ENCODE measurements at places on chromosomes 5 and 9.
A peak's percentile ranks its signal among the peaks of the same experiment; 100 is the strongest.

GRCh38 chr9:121285835-121286687 lies 18.1 kb downstream of the GSN start:
- DNase-seq, result no peak

DNA sequence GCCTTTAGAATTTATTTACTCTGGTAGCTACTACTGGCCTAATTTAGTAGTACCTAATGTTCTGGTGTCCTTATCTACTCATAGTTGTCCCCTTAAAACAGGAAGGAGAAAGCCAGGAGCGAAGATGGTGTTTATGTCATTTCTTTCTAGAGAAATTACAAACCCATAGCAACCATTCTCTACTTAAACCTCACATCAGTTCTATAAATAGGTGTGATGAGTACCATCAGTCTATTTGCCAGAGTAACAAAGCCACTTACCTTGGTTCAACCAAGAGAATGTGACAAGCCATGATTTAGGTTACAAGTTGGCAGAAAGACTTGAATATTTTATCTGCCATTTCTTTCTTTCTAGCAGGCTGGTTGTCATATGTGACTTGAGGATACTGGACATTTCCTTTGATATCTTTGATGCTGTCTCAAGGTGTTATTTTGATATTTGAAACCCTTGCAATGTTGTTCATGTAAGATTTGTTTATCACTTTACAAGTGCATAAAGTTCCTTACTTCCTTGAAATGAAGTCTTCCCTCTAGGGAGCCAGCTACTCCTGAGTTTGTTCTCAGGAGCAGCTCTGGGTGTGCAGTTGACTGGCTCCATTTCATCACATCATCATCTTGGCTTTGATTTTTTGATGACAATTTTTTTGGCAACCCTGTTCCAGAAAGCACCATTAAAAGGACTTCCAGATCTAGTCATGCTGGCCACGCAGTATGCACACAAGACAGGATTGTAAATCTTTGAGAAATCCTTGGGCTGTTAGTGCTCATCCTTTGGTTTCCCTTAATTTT lies 286.8 kb downstream of the ARHGAP26 start:
- DNase-seq, result no peak

GRCh38 chr5:149857499-149857898 lies 87.1 kb downstream of the PDE6A start:
- no peak for DNase-seq

DNA sequence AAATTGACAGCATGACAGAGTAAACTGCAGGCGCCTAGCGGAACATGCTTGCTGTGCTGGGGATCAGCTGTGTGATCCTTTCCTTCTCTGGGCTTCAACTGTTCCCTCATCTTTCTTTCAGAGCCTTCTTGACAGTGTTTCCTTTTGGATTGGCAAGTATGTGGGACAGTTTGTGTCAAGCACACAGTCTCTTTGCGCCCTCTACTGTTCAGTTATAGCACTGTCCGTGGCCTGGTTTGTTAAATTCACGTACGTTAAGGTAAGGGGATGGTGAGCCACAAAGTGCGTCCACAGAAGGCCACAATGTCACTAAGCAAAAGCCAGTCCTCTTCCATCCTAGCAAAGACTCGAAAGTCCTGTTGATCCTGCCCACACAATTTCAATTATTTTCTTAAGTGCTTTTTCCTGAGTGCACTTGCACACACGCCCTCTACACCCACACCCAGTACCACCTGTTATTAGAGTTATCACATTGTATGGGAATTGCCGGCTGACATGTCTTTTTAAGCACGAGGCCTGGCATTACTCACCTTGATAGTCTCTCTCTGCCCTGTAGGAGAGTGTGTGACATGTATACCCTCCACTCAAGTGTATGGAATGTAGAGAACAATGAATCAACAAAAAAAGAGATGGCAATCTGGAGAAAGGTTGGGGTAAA lies 22.5 kb upstream of the PTPN3 start:
- DNase-seq, result peak; percentile 57

- no peak for DNase-seq
Measured at GRCh38 chr9:110156416-110156815, 51.5 kb downstream of the C9orf152 start.

DNA sequence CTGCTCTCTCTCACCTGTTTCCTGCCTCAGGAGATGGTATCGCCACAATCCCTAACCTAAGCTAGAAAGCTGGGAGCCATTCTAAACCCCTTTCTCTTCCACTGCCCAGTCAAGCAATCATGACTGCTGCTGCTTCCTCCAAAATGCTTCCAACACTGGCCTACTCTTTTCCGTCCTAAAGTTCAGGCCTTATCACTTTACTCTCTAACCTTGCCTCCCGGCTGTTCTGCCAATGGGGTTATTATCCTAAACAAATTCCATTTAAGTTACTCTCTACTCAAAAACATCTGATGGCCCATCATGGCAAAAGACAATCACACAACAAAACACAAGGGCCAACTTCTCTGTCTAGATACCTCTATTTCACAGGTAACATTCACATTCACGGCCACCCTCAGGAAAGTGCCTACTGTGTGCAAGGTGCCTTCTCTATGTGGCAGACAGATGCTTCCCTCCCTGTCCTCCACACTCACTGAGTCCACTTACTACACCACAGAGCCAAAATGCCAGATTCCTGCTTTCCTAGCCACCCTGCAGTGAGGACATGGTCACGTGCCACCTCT lies 168.0 kb downstream of the CDK5RAP2 start:
- DNase-seq, result no peak

- DNase-seq, result no peak
Measured at GRCh38 chr9:70013598-70014196, 30.0 kb upstream of the MAMDC2 start.

GRCh38 chr9:124004593-124004992 lies 7.0 kb upstream of the LHX2 start:
- no peak for DNase-seq

DNA sequence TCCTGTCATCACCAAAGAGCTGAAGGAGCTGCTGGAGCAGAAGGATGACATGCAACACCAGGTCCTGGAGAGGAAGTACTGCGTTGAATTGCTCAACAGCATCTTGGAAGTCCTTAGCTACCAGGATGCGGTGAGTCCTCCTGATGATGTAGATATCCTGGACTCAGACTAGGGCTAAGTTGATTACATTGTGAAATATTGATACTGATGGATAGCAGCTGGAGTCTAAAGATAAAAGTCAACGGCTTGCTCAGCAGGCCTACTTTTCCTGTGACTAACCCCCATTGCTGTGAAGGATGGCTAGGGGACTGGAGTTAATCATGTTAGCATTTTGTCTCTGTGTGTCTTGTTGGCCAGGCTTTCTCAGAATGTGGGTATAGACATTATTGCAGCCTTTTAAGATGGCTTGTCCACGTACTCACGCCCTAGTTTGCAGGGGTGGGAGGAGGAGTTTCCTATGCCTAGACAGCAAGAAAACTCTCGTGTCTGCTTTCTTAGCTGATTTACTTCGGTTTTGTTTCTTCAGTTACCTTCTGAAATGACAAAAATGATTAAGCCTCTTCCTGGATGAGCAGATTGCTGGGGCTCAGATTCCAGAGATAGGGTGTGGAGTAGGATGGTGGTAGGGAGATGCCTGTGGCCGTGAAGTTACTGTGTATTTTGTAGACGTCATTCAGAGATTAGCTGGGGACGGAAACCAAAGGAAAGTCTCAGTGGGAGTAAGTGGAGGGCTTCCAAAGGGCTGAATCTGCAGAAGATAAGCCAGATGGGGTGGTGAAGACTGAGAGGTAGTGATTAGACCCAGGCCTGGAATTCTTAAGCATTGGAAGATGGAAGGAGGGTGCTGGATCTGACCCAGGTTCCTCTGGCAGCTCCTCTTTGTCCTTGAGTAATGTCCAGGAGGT lies 166.3 kb downstream of the DOCK2 start:
- DNase-seq, result no peak

- no peak for DNase-seq
Measured at GRCh38 chr5:52837068-52837467, 49.4 kb downstream of the ITGA1 start.

- DNase-seq, result no peak
Measured at GRCh38 chr5:14016549-14016948, 72.1 kb upstream of the DNAH5 start.

DNA sequence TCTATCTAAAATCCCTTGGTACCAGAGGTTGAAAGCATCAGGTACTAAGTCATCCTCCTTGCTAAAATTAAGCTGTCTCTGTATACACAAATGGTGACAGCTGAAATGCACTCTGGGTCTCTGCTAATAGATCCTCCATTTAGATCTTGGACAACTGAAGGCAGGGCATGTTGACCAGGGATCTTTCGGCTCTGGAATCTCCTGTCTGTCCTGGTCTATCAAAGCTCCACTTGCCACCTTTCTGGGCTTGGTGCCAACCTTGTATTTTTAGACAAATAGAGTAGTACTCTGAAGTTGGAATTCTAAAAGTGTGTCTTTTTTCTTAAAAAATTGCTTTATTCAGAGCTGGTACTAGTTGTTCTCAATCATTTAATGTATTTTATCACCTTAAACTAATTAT lies 135.2 kb upstream of the HMHB1 start:
- no peak for DNase-seq

GRCh38 chr9:2727966-2728613 lies 10.8 kb downstream of the KCNV2 start:
- no peak for DNase-seq

DNA sequence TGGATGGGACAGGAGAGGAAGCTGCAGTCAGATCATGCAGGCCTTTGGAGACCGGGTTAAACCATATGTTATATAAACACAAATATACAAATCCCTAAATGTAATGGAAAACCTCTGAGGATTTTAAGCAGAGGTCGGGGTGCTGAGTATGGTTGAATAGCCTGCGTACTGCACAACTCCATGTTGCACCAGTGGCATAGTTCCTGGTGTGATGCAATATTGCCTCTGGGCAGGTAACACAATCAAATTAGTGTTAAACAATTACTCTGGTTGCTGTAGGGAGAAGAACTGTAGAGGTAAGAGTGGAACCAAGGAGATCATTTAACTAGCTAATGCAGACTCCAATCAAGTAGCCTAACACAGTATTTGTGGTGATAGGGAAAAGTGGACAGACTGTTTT lies 21.3 kb upstream of the RNF145 start:
- DNase-seq, result no peak

DNA sequence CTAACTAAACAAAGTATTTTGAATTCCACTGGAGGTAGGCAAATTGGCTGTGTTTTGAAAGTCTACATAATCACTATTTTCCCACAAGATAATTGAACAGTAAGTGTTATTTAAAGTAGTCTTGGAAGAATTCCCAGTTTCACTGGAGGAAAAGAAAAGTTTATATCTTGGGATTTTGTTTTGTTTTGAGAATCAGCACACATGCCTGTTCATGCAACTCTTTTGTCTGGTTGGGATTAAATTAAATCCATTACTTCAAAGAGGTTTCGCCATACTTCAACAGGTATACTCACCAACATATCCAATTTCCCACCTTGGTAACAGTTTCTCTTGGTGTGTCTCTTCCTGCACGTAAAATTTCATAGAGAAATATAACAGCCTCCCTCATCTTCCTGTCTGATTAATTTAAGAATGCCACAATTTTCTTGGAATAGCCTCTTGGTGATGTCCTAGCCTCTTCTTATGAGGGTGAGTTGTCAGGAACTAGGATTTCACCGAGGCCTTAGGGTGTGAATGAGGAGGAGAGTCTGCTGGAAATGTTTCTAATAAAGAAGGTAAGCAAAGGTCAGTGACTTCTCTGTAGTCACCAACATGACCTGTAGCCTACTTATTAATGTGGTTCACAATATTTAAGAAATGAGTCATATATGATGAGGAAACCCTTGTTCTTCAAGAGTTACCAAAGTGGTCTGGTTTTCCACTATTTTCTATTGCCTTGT lies 48.1 kb downstream of the ITGA2 start:
- no peak for DNase-seq

DNA sequence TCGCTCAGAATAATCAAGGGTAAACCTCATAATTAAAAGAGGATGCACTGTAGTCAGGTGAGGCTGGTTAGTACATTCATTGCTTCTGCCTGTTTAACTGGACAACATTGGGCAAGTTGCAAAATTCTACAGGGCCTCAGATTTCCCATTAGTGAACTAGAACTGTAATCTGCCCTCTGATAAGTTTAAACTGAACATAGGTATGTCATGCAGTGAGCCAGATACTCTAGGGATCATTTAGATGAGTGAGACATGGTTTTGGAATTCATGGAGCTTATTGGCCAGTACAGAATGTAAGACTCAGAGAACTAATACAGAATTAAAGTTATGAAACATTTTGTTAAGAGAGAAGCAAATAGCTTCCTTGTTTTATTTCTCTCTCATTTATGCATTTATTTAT lies 35.9 kb downstream of the RNF44 start:
- no peak for DNase-seq

GRCh38 chr5:36240779-36241630 lies 720 bp downstream of the NADK2 start:
- peak; percentile 69 for DNase-seq

DNA sequence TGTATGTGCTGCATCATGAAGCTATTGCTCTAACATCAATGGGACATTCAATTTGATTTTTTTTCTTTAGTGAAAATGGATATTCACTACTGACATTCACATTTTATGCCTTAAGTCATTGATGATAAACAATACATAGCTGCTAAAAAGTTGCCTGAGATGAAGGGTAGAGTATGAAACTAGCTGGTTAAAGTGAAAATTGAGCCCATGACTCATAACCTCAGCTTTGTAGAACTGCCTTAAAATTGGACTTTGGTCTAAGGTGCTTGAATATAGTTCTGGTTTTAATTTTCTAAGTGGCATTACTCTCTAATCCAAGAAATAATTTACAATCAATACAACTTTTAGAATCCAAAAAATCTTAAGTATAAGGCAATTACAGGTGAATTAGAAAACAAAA lies 740.4 kb upstream of the RIOK2 start:
- no peak for DNase-seq

DNA sequence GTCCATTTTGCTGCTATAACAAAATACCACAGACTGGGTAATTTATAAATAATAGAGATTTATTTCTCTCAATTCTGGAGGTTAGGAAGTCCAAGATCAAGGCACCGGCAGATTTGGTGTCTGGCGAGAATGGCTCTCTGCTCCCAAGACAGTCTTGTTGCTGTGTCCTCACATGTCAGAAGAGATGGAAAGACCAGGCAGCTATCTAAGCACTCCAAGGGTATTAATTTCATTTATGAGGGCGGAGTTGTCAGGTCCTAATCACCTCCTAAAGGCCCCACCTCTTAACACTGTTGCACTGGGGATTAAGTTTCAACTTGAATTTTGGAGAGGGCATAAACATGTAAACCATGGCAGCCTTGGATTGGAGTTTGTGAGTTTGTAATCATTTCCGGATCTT lies 30.3 kb downstream of the ADCY2 start:
- no peak for DNase-seq

DNA sequence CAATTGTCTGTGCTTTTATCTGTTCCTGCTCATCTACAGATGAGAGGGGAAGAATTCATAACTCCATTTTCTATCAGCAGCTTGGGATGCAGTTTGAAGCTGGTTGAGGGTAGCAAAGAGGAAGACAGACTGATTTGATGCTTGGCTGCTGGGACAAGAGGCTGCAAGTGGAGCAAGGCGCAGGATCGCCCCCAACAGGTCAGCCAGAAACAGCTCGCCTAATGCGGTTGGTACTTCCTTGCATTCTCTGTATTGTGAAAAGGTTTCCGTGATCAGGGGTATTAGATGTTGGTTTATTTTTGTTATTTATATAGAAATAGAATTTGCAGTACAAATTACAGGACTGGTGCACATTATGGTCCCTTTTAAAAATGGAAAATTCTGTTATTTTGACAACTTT lies 40.6 kb downstream of the ZNF883 start:
- no peak for DNase-seq

- DNase-seq, result no peak
Measured at GRCh38 chr5:144549580-144549979, 378.9 kb downstream of the KCTD16 start.

All from liver (tissue), 10 donors.